ENCODE measurements at places on chromosomes 2 and 18.

DNA sequence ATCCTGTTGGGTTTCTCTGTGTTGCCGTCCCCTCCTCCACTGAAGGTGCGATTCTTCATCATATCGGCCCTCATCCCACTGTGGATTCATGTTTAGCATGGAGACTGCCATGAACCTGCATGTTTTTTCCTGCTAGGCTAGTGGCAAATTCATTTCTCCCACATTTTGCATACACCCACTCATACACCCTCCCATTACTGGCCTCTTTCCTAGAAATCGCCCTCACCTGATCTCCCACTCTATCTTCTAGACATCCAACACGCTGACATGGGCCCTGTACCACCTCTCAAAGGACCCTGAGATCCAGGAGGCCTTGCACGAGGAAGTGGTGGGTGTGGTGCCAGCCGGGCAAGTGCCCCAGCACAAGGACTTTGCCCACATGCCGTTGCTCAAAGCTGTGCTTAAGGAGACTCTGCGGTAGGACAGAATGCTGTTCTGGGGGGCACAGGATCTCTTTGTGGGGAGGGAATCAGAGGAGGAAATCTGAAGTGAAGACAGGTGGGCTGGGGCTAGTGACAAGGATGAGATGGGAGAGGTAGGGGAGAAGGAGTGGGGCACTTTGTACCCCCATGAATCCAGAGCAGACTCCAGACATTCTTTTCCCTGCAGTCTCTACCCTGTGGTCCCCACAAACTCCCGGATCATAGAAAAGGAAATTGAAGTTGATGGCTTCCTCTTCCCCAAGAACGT lies 17.7 kb downstream of the PRKAG3 start:
- no peak for DNase-seq

DNA sequence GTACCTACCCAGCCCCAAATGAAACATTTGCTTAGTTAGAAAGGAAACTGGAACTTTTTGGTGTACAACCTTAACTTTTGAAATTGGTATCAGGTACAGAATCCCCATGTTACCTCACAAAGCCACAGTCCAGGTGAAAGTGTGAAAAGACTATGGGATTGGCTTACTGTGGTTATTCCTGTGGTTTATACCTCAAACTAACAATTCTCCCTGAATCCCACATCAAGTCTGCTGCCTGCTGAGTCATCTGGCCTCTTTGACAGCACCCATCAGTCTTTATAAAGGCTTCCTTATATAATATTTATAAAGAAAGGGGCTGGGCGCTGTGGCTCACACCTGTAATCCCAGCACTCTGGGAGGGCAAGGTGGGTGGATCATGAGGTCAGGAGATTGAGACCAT lies 164.6 kb downstream of the TMEM247 start:
- peak; percentile 41 for DNase-seq

DNA sequence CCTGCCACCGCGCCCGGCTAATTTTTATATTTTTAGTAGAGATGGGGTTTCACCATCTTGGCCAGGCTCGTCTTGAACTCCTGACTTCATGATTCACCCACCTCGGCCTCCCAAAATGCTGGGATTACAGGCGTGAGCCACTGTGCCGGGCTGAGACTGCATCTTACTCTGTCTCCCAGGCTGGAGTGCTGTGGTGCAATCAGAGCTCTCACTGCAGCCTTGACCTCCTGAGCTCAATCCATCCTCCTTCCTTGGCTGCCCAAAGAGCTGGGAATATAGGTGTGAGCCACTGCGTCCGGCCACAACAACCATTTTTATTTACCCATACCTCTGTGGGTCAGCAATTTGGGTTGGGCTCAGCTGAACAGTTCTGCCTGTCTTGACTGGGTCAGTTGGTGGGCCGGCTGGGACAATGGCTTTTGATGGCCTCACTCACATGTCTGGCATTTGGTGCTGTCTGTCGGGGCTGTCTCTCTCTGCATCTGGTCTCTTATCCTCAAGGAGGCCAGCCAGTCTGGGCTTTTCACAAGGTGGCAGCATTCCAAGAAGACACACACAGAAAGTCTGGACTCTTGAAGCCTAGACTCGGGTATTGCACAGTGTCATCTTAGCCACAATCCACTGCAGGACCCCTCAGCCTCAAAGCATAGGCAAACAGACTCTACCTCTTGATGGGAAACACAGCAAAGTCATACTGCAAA lies 116.8 kb upstream of the GATA6 start:
- no peak for DNase-seq

DNA sequence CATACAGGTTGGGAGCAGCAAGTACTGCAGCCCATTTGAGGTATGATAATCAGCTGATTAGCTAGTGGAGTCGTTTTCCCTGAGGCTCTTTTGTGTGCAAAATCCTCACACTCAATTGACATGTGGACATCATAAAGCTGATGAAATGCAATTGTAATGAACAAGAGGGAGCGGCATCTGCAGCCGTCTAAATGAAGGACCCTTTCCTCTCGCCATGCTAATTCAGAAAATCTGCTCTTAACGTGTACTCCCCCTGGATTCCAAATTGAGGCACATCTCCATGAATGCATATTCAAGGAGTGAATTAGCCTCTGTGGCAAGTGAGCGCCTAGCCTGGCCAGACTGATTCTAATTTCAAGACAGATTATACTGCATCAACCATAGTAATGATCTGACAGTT lies 260.9 kb upstream of the ATP5MC3 start:
- no peak for DNase-seq

- no peak for DNase-seq
These were observed 72.6 kb downstream of the TXNL1 start for GRCh38 chr18:56565551-56566345.

GRCh38 chr2:237889811-237890210 lies 30.4 kb downstream of the RAMP1 start:
- no peak for DNase-seq

- DNase-seq: no peak
These were observed 86.3 kb downstream of the PMAIP1 start for GRCh38 chr18:59986139-59986538.

GRCh38 chr2:207871506-207871905 lies 101.8 kb upstream of the FZD5 start:
- no peak for DNase-seq

GRCh38 chr2:8049176-8049575 lies 632.7 kb upstream of the ID2 start:
- DNase-seq: no peak

DNA sequence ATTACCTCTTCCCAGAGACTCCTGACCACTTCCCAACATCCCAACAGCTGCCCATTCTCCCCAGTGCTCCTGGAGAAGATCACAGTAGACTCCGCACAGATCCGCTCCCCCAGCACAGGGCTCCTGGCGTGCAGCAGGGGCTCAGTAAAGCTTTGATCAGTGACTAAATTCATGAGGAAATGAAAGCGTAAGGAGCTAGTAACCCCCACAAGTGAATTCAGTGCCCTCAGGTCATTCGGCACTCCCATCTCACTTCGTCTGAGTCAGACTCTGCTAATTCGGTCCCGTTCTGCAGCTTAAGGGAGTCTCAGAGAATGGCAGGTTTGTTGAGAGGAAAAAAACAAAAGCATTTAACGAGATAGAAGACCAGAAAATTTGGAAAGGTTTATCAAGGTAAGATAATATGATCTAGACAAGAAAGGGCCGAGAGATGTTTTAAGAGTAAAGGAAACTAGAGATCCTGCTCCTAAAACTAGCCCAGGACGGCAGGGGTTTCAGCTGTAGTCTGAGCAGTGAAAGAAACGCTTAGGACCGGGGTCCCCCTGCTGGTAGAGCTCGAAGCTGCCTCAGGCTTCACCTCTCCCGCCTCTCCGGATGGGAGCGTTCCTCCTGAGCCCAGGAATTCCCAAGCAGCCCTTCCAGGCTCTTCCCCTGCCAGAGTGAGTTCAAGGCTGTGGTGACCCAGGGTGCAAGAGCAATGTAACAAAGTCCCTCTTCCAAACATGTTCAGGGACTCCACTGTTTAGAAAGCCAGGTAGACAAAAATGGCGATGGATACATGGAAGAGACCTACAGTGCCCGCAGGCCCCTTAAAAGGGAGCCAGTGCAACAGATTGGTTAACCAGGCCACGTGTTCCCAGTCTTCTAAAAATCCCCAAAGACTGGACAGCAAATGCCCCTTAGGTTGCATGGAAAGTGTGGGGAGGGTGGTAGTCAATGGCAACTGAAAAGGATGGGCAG lies 127.3 kb downstream of the DNER start:
- peak; percentile 38 for DNase-seq

DNA sequence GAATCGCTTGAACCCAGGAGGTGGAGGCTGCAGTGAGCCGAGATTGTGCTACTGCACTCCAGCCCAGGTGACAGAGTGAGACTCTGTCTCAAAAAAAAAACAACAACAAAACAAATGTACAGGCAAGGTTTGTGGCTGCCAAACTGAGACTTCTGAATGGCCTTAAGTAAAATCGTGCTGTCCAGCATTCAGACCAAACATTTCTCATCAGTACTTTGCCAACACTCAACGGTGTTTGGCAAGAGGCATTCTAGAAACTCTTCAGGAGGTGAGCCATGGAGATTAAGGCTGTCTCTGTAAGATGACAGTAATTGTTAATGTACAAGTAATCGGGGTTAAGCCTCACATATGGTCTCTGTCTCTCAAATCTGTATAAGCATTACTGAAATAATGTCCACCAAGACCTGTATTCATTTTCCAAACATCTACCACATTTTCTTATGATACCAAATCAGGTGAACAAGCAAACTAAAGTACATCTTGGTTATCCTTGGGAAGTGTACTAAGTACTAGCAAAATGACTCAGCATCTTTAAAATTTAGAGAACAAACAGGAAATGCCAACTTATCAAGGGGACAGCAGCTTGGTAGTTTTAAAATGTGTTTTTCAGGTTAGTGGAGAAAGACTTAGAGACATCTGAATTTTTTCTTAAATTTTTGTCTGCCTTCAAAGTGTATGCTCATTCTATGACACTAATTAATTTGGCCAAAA lies 29.3 kb downstream of the SERPINE2 start:
- DNase-seq: peak; percentile 12

- DNase-seq: no peak
These were observed 1787.0 kb upstream of the PIK3C3 start for GRCh38 chr18:40168026-40168425.

DNA sequence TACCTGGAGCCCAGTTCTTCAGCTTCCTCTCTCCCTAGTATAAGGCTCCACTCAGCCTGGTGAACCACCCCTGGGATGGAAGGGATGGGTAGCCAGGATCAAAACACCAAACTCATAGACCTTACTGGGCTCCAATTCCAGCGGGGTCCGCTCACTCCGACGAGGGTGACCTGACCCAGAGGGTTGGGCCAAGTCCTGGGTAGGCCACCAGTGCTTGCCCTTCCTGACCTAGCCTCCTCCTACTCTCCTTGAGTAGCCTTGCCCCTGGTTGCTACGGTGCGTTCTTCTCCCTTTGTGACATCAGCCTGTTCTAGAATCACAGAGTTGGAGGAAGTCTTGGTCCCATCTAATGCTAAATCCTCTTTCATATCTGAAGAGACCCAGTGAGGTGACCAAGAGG lies 537 bp upstream of the STAT4 start:
- no peak for DNase-seq

- DNase-seq: peak; percentile 46
These were observed 14.6 kb downstream of the CLASP1 start for GRCh38 chr2:121634354-121635307.

DNA sequence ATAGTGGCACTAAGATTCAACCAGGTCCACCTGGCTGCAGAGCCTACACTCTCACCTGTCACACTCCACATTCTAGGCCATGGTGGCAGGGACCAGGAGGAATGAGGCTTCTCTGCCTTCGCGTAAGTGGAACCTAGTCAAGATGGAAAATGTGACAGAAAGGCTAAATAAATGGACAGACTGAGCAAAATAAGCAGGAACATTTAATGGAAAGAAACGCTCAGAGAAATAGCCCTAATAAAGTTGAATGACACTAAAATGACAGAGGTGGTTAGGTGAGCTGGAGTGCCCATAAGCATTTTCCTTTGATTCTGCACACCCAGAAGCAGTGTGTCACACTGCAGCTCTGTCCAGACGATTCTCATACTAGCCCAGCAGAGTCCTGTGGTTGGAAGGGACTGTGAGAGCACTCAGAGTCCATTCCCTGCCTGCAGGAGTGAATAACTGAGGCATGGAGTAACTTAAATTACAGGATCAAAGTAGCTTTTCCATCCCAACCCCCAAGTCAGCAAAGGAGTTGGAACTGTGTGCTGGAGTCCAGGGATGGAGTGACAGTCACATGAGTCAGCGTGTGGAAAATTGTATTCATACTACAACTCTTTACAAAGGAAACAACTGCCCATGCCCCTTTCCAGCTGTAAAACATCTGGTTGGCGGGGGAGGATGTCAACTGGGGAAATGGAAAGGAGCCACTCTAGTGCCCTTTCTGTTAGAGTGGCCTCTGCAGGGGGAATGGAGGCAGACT lies 105.4 kb upstream of the LGALSL start:
- no peak for DNase-seq

- DNase-seq: no peak
These were observed 1.4 kb downstream of the SPR start for GRCh38 chr2:72888438-72889202.

GRCh38 chr2:219437690-219438206 lies 3.1 kb downstream of the SPEG start:
- no peak for DNase-seq

GRCh38 chr2:61710711-61711110 lies 143.1 kb downstream of the FAM161A start:
- no peak for DNase-seq

- no peak for DNase-seq
These were observed 942.3 kb downstream of the CPS1 start for GRCh38 chr2:211498551-211499205.

DNA sequence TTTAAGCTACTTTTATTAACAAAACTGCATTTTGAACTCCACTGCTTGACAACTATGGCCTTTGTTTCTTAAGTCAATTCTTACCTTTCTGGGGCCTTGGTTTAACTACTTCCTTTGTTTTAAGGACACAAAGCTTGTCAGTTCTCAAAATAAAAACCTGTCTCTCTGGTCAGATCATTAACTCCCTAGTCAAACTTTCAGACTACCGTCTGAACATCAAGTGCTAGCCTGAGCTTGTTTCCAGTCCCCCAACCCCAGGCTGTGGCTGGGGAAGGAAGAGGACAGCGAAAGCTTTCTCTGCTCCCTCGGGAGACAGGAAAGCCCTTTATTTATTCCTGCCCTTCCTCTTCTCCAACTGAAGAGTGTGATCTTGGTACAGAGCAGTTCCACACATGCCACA lies 1.7 kb downstream of the SH3YL1 start:
- no peak for DNase-seq

All from activated CD4-positive, alpha-beta T cell treated with anti-CD3 and anti-CD28 coated beads, Interleukin-2, Interleukin-6, amounts not matched to agents 100 ng/mL and 50 ng/mL, durations not matched to agents 16 hours and 8 hours (primary cell).